ENCODE measurements at places on chromosomes 6 and 20. TPM values are rescaled to one million over a fixed set of nuclear protein-coding genes. Genes with fewer than 3 reads are reported as not detected.

- peaks cover 20% of the 10 kb centered on the region for H3K36me3 ChIP-seq
- H3K4me1 ChIP-seq, result peaks cover 12% of the 10 kb centered on the region
- no peak for DNase-seq
- no peak overlapping the region for H3K27ac ChIP-seq
Measured at GRCh38 chr20:58240471-58240870, 12.0 kb upstream of the ANKRD60 start.

- H3K27me3 ChIP-seq, result peaks cover 4% of the 10 kb centered on the region
- no peak overlapping the region for H3K27ac ChIP-seq
- H3K4me3 ChIP-seq, result no peak overlapping the region
- no peaks in the 10 kb centered on the region for H3K36me3 ChIP-seq
- no peak for DNase-seq
- H3K4me1 ChIP-seq, result no peaks in the 10 kb centered on the region
Measured at GRCh38 chr6:4554645-4555044, 221.6 kb upstream of the CDYL start.

DNA sequence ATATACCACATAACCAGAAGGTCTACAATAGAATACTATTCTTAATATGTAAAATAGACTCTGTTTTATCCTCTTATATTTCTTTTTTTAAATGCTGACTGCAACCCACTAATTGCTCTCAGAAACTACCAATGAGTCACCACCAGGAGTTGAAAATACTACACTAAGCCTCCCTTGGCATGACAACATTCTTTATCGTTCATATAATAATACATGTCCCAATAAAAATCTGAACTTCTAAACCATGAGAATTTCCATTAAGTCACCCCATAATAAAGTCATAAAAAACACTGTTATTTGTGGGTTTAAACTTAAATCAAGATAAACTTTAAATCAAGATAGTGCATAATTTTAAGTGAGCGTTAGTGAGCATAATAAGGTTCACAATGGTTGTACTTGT is 4.2 kb downstream of the HACE1 start:
- no peak overlapping the region for H3K27ac ChIP-seq
- DNase-seq, result no peak
- H3K36me3 ChIP-seq, result peaks cover 6% of the 10 kb centered on the region
- no peak overlapping the region for H3K4me3 ChIP-seq
- peaks cover 2% of the 10 kb centered on the region for H3K4me1 ChIP-seq

DNA sequence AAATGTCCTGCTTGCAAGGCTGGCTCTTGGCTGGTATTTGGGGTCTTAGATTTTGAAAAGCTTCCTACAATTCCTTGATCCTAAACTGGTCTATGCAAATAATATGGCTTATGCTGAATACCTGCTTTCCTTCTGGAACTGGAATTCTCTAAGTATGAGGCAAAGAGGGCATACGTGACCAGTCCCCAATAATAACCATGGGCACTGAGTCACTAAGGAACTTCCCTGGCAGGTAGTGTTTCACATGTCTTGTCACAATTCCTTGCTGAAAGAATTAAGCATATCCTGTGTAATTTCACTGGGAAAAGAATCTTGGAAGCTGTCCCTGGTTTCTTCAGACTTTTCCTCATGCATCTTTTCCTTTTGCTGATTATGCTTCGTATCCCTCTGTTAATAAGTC is 106.5 kb downstream of the MMS22L start:
- H3K36me3 ChIP-seq, result peaks cover 27% of the 10 kb centered on the region
- no peak overlapping the region for H3K4me3 ChIP-seq
- no peaks in the 10 kb centered on the region for H3K27me3 ChIP-seq

- no peak overlapping the region for H3K4me3 ChIP-seq
- H3K4me1 ChIP-seq, result peaks cover 12% of the 10 kb centered on the region
- H3K27me3 ChIP-seq, result no peaks in the 10 kb centered on the region
- DNase-seq, result peak; percentile 75
- H3K27ac ChIP-seq, result peak overlapping the region; percentile 89
- peaks cover 5% of the 10 kb centered on the region for H3K36me3 ChIP-seq
Measured at GRCh38 chr6:79544939-79545450, 7.8 kb upstream of the LCA5 start.

DNA sequence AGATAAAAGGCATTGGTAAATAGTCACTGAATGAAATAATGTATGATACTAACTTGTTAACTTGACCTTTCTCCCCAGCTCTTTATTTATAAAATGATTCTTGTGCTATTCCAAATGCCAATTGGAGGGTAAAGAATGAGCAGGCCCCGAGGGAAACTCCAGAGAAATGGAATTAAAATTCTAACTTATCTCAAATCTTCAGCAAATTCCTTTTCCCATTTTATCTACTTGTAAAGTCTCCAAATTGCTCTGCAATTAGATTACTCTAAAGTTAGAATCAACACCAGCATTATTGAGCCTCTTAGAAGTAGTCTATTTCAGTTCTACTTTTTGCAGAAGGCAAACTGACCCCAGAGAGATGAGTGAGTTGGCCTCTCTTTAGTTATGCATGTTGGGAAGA is 165.9 kb upstream of the PREP start:
- H3K27ac ChIP-seq, result no peak overlapping the region
- H3K4me3 ChIP-seq, result no peak overlapping the region
- H3K4me1 ChIP-seq, result peaks cover 5% of the 10 kb centered on the region
- no peaks in the 10 kb centered on the region for H3K27me3 ChIP-seq

DNA sequence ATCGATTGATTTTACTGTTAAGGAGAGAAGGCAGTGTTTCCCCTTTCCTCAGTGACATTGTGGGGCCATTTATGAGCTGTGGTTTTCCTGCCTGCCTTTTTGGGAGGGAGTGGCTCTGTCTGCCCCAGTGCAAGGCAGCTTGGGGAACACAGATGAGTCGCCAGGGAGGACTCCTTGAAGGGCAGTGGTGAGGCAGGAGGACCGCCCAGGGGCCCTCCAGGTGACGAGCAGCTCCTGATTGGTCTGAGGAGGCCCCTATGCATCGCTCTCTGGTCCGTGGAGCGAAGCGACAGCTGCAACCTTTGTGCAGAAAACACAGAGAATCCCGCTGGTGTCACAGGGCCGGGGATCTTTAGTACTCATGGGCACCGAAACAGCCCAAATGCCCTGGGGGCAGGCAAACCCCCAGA is 100.3 kb downstream of the TMEM242 start:
- no peaks in the 10 kb centered on the region for H3K4me1 ChIP-seq
- DNase-seq, result no peak

GRCh38 chr6:124796464-124796970 is 165.7 kb upstream of the RNF217 start:
- H3K4me3 ChIP-seq, result no peak overlapping the region
- H3K27me3 ChIP-seq, result no peaks in the 10 kb centered on the region
- H3K36me3 ChIP-seq, result no peaks in the 10 kb centered on the region
- no peak overlapping the region for H3K27ac ChIP-seq

DNA sequence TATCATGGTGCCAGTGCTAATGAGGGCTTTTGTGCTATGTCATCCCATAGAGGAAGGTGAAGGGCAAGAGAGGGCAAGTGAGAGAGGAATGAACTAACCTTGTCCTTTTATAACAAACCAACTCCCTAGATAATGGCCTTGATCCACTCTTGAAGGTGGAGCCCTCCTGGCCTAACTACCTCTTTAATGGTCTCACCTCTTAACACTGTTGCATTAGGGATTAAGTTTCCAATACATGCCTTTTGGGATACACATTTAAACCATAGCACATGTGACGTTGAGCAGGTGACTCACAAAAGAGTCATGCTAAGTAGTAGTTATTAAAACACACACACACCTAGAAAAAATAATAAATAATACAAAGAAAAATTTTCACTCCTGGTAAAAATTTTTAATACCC is 36.9 kb downstream of the CCN2 start:
- no peak overlapping the region for H3K4me3 ChIP-seq
- peaks cover 30% of the 10 kb centered on the region for H3K27me3 ChIP-seq
- H3K36me3 ChIP-seq, result no peaks in the 10 kb centered on the region
- DNase-seq, result no peak
- H3K4me1 ChIP-seq, result no peaks in the 10 kb centered on the region
- H3K27ac ChIP-seq, result no peak overlapping the region

- peaks cover 6% of the 10 kb centered on the region for H3K4me1 ChIP-seq
- H3K27ac ChIP-seq, result no peak overlapping the region
- DNase-seq, result no peak
- no peaks in the 10 kb centered on the region for H3K27me3 ChIP-seq
Measured at GRCh38 chr6:3124667-3125066, 6.2 kb downstream of the BPHL start.

- peaks cover 88% of the 10 kb centered on the region for H3K27me3 ChIP-seq
- no peaks in the 10 kb centered on the region for H3K4me1 ChIP-seq
- no peak overlapping the region for H3K27ac ChIP-seq
- DNase-seq, result no peak
- no peaks in the 10 kb centered on the region for H3K36me3 ChIP-seq
Measured at GRCh38 chr20:22576273-22576672, 8.1 kb downstream of the FOXA2 start.

- H3K27ac ChIP-seq, result no peak overlapping the region
- no peaks in the 10 kb centered on the region for H3K36me3 ChIP-seq
- H3K4me3 ChIP-seq, result no peak overlapping the region
- DNase-seq, result no peak
- H3K4me1 ChIP-seq, result no peaks in the 10 kb centered on the region
Measured at GRCh38 chr6:86723151-86723550, 214.2 kb upstream of the HTR1E start.

PCED1A gene
- 65.2 TPM for polyA plus RNA-seq

HFE gene
- polyA plus RNA-seq, result not detected

PAQR8 gene
- polyA plus RNA-seq, result 2.4 TPM

IFNGR1 gene
- 16.7 TPM for polyA plus RNA-seq

RGS17 gene
- polyA plus RNA-seq, result 1.3 TPM

RAET1E gene
- polyA plus RNA-seq, result 0.15 TPM

SAMD10 gene
- polyA plus RNA-seq, result 11.0 TPM

ESR1 gene
- not detected for polyA plus RNA-seq

POU5F1 gene
- polyA plus RNA-seq, result not detected

FOXS1 gene
- 0.99 TPM for polyA plus RNA-seq

SPAG4 gene
- 5.9 TPM for polyA plus RNA-seq

All from SK-N-SH (cell line).